ENCODE measurements at places on chromosomes 11 and 22.

- DNase-seq: no peak
These were observed 3.8 kb upstream of the SHISAL1 start for GRCh38 chr22:44316393-44317122.

- no peak for DNase-seq
These were observed 10.3 kb upstream of the RNF141 start for GRCh38 chr11:10551290-10551592.

DNA sequence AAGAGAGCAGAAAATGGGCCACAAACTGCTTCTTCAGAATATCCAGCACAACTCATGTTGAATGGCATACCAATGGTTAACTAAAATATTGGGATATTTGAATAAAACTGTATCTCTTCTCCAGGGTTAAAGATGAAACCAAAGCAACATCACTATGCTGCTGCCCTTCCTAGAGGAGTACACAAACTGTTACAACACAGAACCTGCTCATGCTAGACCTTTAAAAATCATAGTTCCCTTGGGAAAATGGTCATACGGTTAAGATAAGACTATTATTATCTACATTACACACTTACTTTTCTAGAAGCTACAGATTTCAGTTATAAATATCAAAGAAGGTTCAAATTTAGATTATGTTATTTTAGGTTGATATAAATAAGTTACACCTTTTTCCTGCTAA is 78.6 kb upstream of the TP53AIP1 start:
- DNase-seq: no peak

- no peak for DNase-seq
These were observed 6.2 kb downstream of the SCGB1C1 start for GRCh38 chr11:199004-199581.

- no peak for DNase-seq
These were observed 12.9 kb downstream of the KIAA0930 start for GRCh38 chr22:45227645-45228400.

DNA sequence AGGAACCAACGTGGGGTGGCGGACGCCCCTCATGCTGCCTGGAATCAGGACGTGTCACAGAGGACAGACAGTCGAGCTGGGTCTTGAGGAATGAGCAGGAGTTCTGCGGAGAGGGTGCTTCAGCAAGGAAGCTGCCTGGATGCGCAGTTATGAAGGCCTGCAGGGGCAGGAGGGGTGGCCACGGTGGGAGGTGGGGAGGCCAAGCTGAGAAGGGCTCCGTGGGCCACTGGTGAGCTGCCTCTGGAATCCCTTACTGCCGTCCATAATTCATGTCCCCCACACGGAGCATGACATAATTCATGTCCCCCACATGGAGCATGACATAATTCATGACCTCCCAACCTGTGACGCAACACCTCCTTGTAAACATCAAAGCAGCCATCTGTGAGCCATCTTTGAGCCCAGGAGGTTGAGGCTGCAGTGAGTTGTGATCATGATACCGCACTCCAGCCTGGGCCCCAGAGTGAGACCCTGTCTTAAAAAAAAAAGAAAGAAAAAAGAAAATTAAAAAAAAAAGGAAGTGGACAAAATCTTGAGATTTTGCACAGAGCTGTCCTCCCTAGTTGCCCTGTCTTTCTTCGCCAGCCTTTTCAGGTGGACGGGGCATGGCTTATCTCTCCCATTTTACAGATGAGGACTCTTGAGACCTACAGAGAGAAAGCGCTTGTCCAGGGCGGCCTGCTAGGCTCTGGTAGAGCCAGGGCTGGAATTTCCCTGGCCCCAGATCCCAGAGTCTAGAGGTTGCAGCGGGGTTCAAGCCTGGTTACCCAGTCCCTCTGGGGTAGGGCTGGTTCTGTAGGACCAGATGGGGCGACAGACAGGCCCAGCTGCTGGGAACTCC is 24.3 kb upstream of the PICK1 start:
- no peak for DNase-seq

GRCh38 chr11:59574467-59574866 is 41.1 kb downstream of the OSBP start:
- DNase-seq: no peak

DNA sequence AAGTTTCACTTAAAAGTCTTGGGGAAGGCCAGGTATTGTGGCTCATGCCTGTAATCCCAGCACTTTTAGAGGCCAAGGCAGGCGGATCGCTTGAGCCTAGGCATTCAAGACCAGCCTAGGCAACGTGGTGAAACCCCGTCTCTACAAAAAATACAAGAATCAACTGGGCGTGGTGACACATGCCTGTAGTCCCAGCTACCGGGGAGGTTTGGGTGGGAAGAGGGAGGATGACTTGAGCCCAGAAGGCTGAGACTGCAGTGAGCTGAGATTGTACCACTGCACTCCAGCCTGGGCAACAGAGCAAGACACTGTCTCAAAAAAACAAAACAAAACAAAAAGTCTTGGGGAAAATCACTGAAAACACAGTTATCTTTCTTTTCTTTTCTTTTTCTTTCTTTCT is 15.4 kb upstream of the XBP1 start:
- no peak for DNase-seq

DNA sequence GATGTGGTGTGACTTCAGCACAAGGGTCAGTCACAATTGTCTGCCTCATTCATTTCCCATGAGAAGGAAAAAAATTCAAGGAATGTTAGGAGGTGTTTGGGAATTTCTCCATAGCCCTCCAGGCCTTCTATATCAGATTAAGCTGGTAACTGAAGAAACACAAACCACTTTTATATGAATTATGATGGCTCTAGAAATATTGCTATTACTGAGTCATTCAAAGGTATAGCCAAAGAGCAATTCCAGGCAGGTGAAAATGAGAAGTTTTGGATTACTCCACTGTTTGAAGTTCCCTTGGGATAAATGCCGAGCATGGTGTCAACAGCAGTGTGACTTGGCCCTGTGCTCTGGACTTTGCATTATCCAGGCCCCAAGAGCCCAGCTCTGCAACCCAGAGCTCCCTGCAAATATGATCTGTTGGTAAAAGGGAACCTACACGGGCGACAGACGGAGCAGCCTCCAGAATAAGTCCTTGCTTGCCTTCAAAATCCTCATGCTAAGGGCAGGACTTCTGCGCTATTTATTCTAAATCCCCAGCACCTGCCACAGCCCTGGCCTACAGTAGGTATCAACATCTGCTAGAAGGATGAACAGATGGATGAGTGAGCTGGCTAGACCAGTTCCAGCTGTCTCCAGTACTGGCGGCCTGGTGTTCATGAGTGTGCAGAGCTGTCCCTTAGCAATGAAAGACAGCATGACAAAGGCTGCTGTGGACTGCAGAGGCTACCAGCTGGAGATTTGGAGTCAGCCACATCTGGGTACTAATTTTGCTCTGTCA is 67.5 kb upstream of the ZBED5 start:
- peak; percentile 48 for DNase-seq

DNA sequence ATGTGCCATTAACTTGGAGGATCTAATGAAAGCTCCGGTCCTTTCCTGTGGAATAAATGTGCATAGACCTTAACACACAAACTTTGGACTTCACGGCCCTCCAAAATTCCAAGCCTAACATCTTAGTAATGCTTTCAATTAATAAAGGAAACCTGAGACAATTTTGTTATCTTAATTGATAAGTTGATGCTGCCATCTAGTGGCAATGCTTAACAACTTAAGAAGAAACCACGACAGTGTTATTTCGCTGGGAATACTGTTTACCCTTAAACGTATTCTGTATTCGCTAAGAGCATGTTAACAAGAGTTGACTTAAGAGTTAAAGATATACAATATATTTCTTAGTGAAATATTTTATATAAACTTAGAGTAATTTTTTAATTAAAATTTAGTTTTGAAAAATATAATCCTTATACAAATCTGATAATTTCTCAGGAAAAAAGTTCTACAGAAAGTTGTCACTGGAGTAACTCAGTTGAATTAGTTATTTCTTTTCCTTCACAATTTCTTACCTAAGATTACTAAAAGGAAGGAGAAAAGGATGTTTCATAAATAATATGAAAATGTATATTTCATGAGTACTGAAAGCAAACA is 35.0 kb upstream of the OR9G4 start:
- peak; percentile 79 for DNase-seq

All from A549 (cell line).